ENCODE measurements at places on chromosomes 7 and 10.

- DNase-seq, result no peak
Measured at GRCh38 chr10:88097536-88097935, 234.1 kb downstream of the PTEN start.

GRCh38 chr7:47837826-47838225, 110.4 kb downstream of the PKD1L1 start:
- no peak for DNase-seq

DNA sequence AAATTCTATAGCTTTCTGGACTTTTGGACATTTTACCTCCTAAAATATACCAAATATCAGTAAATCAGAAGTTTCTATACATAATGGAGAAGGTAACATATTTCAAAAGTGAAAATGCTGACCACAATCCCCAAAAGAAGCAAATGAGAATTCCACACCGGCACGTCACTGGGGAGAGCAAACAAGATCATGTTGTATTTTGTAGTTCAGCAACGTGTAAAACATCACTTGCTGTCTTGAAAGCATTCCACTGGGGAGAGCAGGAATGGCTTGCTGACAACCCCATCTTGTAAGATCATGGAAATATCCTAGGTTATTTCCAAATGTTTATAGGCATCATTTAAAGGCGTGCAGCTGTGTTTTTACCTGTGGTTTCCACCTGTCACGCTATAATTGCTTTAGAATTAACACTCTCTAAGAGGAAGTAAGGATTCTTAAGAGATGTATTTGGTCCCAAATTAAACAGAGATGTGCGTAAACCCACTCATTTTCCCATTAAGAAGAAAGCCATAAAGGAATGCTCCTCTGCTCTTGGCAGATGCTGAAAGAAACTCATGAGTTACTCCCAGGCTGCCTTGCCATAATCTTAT, 397.1 kb upstream of the POT1 start:
- no peak for DNase-seq

- no peak for DNase-seq
Measured at GRCh38 chr10:125340903-125341302, 180.5 kb upstream of the CTBP2 start.

DNA sequence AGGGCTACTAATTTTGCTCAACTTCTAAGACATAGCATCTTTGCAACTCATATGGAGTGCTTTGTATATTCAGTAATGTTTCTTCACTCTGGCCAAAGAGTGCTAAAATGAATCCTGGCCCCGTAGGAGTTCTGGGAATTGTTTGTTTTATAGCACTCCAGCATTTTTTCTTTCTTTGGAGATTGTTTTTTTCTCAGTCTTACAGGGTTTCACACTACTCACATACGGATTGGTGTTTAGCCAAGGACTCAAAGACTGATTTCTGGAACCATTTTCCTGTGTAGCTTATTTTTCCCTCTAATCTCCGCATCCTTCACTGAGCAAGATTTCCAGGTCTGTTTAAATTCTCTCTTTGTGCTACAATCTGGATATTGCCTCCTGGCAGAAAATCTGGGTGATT, 6.4 kb downstream of the TAS2R41 start:
- DNase-seq, result no peak

DNA sequence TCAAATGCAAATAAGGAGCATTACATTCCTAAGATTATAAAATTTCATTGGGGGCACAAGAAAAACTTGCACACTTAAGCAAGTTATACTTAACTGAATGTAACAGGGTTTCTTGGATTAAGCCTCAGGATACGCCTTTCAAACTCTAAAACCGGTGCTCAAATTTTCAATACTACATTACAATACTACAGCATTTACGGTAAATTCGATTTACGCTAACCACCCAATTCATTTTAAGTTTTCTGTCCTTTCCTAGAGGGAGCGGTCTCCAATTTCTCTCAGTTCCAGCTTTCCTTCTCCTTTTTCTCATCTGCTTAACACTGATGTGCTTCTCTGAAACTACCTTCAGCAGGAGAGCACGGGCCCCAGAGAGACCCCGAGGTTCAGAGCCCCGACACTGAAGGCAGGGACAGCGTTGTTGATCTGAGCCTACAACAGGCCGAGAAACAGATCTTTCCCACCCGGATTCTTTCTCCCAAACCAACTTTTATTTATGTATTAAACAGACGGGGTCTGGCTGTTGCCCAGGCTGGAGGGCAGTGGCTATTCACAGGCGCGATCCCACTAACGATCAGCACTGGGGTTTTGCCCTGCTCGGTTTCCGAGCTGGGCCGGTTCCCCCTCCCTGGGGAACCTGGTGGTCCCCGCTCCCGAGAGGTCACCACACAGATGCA, 798 bp downstream of the ZNF425 start:
- no peak for DNase-seq

- no peak for DNase-seq
Measured at GRCh38 chr7:100059251-100059739, 9.7 kb downstream of the ZSCAN21 start.

GRCh38 chr7:50681432-50682045, 101.2 kb downstream of the GRB10 start:
- DNase-seq, result no peak

DNA sequence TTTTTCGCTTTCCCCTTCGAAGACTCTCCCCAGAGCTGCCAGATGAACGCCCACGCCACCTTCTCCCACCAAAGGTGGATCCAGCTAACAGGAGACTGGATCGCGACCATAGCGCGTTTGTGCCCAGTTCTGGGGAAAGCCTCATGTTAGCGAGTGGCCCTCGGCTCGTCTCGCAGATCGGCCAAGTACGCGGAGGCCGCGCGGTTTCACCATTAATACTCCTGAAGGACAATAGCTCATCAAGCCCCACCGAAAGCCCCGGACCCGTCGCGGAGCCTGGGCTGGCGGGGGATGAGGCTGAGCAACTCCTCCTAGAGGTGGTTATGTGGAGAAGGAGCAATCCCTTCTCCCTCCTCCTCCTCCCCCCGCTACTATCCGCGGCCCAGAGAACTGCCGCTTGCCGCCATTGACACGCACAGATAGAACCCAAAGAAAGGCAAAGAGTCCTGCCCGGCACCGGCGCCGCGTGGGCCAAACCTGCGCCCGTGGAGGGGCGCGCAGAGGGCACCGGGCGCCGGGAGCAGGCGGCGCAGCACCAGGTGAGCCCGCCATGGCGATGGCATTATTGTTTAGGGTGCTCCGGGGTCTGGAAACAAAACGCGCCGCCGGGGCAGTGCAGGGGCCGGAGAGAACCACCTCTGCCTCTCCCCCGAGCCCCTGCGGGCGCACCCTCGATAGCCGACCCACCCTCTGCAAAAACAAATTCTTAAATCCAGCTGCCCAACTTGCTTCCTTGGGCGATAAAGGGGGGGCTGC, at the start of gene MACROH2A2:
Gene MACROH2A2, plus strand, starts transcription at position 385 of the 756 bp plus-strand sequence. CDS start 22,813 bp downstream, outside the sequence.
- no peak for DNase-seq

DNA sequence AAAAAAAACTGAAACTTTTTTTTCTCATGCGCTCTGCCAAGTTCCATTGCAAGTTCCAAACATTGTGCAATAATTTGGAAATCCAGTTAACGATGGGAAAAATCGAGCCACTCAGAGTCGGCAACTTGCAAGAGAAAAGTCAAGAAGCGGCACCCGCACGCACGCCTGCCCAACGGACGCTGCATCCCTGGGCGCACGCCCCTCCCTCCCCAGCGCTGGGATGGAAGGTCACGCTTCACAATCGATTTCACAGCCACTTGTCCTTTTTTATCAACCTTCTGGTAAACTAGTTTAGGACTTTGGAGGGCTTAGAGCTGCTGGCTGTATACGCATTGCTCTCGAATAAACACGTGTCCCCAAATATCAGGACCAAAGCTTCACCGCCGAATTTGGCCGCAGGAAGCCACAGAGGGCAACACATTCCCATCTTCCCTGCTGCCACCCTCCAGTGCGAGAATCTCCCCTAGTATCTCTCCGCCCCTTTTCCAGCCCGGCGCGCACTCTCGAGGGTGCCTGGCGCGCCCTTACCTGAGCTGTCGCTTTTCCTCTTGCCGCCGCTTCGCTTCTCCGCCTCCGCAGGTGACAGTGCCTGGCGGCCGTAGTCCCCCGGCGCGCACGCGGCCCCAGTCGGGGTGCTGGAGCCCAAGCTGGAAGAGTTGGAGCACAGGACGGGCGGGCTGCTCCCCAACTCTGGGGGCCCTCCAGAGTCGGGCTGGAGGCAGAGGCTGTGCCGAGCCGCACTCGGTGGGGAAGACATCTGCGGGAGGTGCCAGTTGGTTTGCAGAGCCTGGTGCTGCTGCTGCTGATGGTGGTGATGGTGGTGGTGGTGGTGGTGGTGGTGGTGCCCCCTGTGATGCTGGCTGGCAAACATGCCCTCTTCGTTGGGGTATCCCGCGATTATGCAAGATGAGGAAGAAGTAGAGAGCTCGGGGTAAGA, 857 bp downstream of the MEOX2 start:
- no peak for DNase-seq

- DNase-seq, result no peak
Measured at GRCh38 chr10:90141791-90142190, 440.4 kb downstream of the KIF20B start.

GRCh38 chr7:10934292-10934691, 39.4 kb upstream of the PHF14 start:
- DNase-seq, result no peak

GRCh38 chr10:64346389-64346788, 825.2 kb downstream of the REEP3 start:
- no peak for DNase-seq

GRCh38 chr10:21927631-21928353, 75.7 kb downstream of the DNAJC1 start:
- no peak for DNase-seq

DNA sequence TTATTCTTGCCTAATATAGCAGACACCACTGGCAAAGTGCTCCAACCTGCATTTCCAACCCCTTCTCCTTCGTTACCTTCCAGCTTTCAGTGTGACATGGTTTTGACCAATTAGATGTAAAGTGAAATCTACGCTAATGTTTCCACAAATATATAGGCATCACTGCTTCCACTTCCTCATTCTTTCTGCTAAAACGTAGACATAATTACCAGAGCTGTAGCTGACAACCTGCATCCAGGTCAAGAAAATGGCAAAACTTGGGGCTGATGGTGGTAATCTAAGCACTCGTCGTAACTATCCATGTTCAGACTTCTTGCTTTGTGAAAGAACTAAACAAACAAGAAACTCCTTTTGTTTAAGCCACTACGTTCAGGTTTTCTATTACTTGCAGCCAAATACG, 41.8 kb upstream of the COL1A2 start:
- no peak for DNase-seq

- no peak for DNase-seq
Measured at GRCh38 chr7:5850944-5851343, 29.7 kb upstream of the OCM start.

GRCh38 chr10:124416733-124417132, 2.0 kb downstream of the OAT start:
- DNase-seq, result no peak

DNA sequence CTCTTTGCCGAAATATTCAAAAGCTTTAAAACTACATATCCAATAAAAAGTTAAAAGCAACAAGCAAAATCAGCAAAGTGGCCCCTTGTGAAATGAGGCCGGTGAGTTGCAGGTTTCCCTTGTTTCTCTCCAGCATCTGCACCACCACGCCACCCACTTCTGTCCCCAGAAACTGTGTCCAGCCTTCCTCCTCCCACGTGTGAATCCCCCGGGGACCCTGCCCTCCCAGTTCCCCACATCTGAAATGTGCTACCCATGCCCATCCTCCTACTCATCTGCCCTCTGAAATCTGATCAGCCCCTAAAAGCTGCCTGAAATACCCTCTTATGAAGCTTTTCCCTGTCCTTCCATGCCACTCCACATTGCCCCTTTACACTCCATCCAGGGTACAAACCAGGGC, 3.8 kb downstream of the ALOX5 start:
- DNase-seq, result no peak

GRCh38 chr10:86182595-86182994, 184.0 kb downstream of the GRID1 start:
- DNase-seq, result no peak

DNA sequence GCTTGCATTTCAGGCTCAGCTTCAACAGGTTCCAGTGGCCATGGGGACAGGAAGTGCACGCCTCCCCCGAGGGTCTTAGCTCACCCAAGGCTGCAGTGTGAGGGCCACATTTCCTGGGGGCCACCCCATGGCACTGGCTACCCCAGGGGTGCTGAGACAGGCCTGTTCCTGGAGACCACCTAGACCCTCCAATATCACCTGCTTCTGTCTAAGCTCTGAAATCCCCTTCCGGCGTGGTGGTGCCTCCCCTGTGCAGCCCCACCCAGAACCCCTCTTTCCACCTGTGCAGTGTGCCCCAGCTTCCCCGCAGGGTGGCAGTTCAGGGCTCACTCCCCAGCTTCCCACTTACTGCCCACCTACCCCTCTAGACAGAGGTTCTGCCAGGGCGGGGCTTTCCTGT, 83.1 kb downstream of the ADARB2 start:
- DNase-seq, result no peak

- no peak for DNase-seq
Measured at GRCh38 chr10:35822316-35822715, 180.2 kb upstream of the FZD8 start.

DNA sequence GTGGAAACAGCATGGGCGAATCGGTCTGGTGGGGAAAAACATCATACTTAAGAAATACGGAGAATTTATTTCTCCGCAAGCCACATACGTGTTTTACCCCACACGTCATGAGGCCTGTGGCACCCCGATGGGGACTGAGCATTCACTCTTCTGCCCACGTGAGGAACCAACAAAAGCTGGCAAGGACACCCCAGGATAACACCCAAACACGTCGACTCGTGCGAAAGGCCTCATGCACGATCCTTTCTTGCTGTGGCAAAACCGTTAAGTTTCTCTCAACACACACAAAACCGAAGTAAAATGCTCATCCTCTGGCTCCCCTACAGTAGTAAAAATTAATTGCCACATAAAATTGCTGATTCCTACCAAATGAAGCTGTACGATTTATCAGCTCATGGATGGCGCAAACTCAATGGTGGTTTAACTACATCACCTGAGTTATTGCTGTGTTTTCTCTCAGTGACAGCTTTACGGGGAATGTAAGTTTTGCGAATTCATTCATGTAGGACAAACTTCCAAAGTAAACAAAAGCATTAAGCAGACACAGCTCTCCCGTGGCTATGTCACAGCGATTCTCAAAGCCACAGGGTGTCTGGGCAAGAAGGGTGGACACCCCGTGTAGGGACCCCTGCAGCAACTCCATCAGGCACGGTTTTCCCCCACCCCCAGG, 97.0 kb downstream of the CTBP2 start:
- DNase-seq, result no peak

GRCh38 chr7:139739863-139740597, 37.8 kb downstream of the HIPK2 start:
- DNase-seq, result no peak

GRCh38 chr7:14184292-14184864, 194.9 kb upstream of the ETV1 start:
- no peak for DNase-seq

DNA sequence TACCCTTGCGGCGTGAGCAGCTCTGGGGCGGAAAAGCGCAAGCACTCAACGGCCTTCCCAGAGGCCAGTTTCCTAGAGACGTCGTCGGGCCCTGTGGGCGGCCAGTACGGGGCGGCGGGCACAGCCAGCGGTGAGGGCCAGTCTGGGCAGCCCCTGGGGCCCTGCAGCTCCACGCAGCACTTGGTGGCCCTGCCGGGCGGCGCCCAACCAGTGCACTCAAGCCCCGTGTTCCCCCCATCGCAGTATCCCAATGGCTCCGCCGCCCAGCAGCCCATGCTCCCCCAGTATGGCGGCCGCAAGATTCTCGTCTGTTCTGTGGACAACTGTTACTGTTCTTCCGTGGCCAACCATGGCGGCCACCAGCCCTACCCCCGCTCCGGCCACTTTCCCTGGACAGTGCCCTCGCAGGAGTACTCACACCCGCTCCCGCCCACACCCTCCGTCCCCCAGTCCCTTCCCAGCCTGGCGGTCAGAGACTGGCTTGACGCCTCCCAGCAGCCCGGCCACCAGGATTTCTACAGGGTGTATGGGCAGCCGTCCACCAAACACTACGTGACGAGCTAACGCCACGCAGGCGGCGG, 12.6 kb downstream of the TRIM8 start:
- no peak for DNase-seq

- no peak for DNase-seq
Measured at GRCh38 chr7:3559278-3559677, 258.2 kb downstream of the SDK1 start.

All from activated T-helper 1 cell treated with Interleukin-2 at 50 U/mL for 16 hours (primary cell).